ENCODE measurements at places on chromosomes 7 and 10. TPM values are rescaled to one million over a fixed set of nuclear protein-coding genes. Genes with fewer than 3 reads are reported as not detected.

TMEM130 gene
- total RNA-seq, result 3.1 TPM

- no peaks in the 10 kb centered on the region for H3K4me1 ChIP-seq
- H3K4me3 ChIP-seq, result no peak overlapping the region
- no peaks in the 10 kb centered on the region for H3K27me3 ChIP-seq
- no peak overlapping the region for H3K27ac ChIP-seq
- H3K36me3 ChIP-seq, result no peaks in the 10 kb centered on the region
- DNase-seq, result no peak
Measured at GRCh38 chr7:16234493-16235146, 186.7 kb downstream of the CRPPA start.

- no peak overlapping the region for H3K4me3 ChIP-seq
- DNase-seq, result no peak
- H3K27ac ChIP-seq, result no peak overlapping the region
- no peaks in the 10 kb centered on the region for H3K36me3 ChIP-seq
- H3K27me3 ChIP-seq, result no peaks in the 10 kb centered on the region
Measured at GRCh38 chr10:43055217-43055616, 21.7 kb upstream of the RET start.

DNA sequence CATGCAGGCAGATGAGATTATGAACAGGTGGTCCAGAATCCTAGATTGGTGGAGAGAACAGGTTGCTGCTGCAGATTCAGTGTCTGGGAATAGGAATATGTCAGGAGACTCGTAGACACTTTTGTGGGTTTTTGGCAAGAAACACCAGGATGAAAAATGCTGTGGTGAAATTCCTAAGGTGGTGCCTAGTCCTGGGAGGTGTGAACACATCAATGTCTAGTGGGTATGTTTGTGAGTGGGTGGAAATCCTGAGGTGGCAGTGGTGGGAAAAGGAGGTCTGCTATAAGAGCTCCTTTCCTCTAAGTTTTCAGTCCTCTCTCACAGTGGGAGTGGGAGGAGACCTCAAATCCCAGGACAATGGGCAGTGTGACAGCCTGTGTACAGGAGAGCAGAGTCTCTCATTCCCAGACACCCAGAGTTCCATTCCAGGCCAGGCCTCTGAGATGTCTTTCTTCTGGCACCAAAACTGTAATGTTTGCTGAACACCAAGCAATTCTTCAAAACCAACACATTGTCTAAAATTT lies 5.1 kb downstream of the ERV3-1 start:
- DNase-seq, result no peak
- H3K36me3 ChIP-seq, result peaks cover 12% of the 10 kb centered on the region

GRCh38 chr10:131067690-131068089 lies 243.8 kb downstream of the TCERG1L start:
- no peak overlapping the region for H3K27ac ChIP-seq
- H3K27me3 ChIP-seq, result no peaks in the 10 kb centered on the region
- no peaks in the 10 kb centered on the region for H3K4me1 ChIP-seq
- H3K4me3 ChIP-seq, result no peak overlapping the region
- H3K36me3 ChIP-seq, result no peaks in the 10 kb centered on the region

DNA sequence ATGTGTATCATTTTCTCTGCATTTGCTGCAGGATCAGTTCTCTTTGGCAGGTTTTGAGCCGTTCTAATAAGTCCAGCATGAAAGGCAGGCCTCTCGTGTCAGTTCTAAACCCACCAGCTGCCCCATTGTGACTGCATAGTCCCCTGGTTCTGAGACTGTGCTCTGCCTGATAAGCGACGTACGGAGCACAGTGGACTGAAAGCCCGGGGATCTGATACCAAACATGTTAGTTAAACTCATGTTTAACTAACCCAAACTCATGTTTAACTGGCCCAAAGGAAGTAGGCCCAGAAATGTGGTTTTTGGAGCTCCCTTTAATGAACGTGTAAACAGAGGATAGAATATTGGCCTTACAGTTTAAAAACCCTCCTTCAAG lies 98.0 kb upstream of the PDCD4 start:
- H3K36me3 ChIP-seq, result no peaks in the 10 kb centered on the region
- H3K4me1 ChIP-seq, result no peaks in the 10 kb centered on the region
- H3K27me3 ChIP-seq, result no peaks in the 10 kb centered on the region
- no peak overlapping the region for H3K4me3 ChIP-seq
- H3K27ac ChIP-seq, result no peak overlapping the region
- DNase-seq, result no peak

- DNase-seq, result no peak
- no peak overlapping the region for H3K4me3 ChIP-seq
- H3K27ac ChIP-seq, result no peak overlapping the region
- H3K4me1 ChIP-seq, result no peaks in the 10 kb centered on the region
- no peaks in the 10 kb centered on the region for H3K36me3 ChIP-seq
Measured at GRCh38 chr10:82762641-82763040, 887.6 kb downstream of the NRG3 start.
